Activated CD4-positive, alpha-beta T cell treated with anti-CD3 and anti-CD28 coated beads for 24 hours (primary cell): ENCODE measurements at places on chromosomes 5 and 9.
A peak's percentile ranks its signal among the peaks of the same experiment; 100 is the strongest.

DNA sequence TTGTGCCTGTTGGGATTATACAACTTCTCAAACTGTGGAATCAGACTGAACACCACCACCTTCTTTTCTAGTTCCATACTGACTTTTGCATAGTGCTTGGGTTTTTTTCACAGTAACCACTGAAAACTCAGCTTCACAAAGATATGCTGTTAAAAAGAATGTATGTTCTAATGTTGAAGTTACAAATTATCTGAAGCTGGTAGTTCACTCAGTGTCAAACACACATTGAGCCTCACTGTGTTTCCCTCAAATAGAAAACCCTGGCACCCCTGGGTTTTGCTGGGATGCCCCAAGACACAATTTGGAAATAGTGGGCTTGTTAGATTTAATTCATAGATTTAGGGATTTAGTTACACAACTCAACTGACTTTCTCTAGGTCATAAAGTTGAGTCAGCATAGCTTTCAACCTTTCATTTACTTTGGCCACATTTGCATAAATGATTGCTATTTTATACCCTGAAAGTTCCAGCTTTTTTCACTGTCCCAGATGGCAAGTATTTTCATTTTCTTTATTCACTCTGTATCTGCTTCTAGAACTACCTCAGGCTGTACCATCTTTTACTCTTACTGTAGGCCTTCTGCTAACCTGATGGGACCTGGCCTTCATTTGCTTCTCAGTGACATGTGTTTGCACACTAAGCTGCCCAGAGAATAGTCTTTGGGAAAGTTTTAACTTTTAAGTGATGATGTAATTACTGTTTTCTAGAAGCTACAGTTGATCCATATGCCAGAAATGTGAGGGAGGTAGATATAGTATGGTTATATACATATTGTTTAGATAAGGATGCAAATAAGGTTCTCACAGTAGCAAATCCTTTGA lies 115.1 kb downstream of the CDC42SE2 start:
- DNase-seq: no peak

DNA sequence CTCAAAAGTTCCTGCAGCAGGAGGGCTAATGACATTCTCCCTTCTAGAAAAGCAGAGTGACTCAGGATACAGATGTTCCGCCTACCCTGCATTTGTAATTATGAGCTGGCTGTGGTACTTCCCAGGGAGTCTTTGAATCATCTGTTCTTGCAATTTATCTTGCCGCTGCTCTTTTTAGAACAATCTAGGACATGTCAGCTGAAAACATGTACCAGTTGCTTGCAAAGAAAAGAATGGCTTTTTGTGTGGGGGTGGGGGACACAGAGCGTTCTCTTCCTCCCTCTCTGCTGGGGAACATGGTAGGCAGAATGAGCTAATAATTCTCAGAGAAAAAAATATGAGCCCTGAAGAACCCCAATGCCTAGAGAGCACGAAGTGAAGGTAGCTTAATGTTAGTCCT lies 51.7 kb upstream of the TUT7 start:
- peak; percentile 1 for DNase-seq

- DNase-seq: no peak
Measured at GRCh38 chr5:58025809-58026208, 434.1 kb downstream of the PLK2 start.

GRCh38 chr9:113573046-113573958 lies 109.8 kb downstream of the RGS3 start:
- DNase-seq: no peak

- no peak for DNase-seq
Measured at GRCh38 chr5:67960939-67961338, 254.6 kb upstream of the PIK3R1 start.

- no peak for DNase-seq
Measured at GRCh38 chr9:134723037-134723436, 81.4 kb downstream of the COL5A1 start.

DNA sequence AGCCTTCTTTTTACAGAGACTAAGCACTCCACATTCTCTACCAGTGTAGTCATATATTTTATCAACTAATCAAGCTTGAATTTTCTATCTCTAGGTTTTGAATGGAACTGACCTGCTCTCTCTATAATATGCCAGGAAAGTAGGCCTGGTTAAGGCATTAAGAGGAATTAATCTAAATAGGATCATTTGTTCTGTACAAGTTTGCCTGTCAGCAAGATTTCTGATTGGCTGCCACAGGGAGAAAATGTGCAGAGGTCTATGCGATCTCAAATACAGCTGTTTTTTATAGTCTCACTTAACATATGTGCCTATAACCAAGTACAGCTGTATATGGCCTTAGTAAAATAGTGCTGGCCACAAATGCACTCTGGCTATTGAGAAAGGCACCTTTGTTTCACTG lies 418.8 kb downstream of the KDM4C start:
- DNase-seq: no peak

DNA sequence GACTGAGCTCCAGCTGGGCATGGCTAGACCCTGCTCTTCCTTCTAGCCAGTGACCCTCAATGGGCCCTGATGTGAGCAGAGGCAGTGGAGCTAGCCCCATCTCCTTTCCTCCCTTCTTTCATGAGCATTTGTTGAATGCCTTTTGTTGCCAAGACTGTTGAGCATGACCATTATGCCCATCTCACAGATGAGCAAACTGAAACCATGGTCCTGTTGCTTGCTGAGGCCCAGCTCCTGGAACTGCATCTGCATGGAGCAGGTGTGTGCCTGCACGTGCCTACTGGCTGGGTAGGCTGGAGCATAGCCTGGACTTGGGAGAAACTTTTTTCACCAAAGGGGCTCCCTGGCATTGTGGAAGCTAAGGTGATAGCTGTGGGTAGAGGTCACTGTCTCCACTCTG lies 3.0 kb upstream of the WNK2 start:
- DNase-seq: no peak

DNA sequence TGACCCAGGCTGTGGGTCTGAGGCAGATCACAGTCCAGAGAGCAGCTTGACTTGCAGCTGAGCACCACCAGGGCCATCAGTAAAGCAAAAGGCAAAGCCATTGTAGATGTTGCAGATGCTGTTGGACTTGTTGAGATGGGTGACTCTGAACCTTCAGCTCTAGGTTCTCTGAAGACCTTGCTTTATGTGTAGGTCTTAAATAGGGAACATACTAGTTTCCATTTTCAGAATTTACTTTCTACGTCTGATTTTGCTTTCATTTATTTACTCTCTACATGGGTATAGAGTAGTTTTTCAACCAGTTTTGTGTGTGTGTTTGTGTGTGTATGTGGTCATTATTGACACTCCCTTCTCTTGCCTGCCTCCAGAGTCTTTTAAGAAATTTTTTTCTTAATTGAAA lies at the start of gene IFNA6:
Gene IFNA6, minus strand, starts transcription at position 101 of the 400 bp plus-strand sequence. Its CDS starts 0 bp downstream, at position 101.
- DNase-seq: no peak

DNA sequence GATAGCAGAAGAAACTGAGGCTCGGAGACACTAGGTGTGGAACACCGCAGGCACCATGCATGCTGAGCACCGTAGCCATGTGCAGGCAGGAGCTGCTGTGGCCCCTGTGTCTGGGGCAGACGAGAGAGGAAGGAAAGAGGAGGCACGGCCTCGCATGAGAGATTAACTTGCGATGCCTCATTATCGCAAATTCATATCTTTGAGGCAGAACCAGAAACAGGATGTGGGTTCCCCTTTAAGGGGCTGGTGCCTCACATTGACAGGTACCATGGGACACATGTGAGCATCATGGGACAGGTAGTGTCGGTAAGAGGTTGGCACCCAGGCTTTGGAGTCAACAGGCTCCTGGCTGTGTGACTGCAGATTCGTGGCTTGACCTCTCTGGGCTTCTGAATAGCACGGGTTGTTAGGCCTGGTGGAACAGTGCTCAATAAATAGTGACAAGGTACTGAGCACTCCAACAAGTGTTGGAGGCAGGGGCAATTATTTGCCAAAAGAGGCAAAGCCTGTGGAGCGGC lies 40.8 kb downstream of the NAIF1 start:
- peak; percentile 33 for DNase-seq

GRCh38 chr5:171623551-171624097 lies 162.0 kb upstream of the SMIM23 start:
- no peak for DNase-seq

GRCh38 chr5:80346055-80346454 lies 26.3 kb downstream of the SPZ1 start:
- DNase-seq: peak; percentile 5

DNA sequence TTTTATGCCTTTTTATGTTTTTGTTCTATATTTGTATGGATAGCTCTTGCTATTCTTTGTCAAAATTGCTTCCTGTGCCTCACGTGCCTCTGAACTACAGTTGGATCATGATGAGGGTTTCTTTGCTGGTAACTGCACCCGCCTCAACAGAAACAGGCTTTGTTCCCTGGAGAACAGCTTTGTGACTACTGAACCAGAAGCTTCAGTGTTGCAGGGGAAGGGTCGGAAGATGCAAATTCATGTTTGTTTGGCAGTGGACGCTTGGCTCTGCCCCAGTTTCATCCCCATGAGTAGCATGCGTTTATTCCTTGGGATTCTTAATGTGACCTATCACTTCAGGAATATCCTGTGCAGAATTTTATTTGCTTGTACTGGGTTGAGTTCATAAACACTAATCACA lies 959.1 kb upstream of the WWC1 start:
- no peak for DNase-seq

- no peak for DNase-seq
Measured at GRCh38 chr5:1917830-1918487, 35.2 kb upstream of the IRX4 start.

GRCh38 chr9:85079349-85079748 lies 409.8 kb downstream of the NTRK2 start:
- no peak for DNase-seq
